Activated CD4-positive, alpha-beta T cell treated with anti-CD3 and anti-CD28 coated beads for 36 hours (primary cell): ENCODE measurements at places on chromosomes 3 and 15. TPM values are rescaled to one million over a fixed set of nuclear protein-coding genes. Genes with fewer than 3 reads are reported as not detected.

The RHOV gene
- 0.41 TPM for total RNA-seq

DNA sequence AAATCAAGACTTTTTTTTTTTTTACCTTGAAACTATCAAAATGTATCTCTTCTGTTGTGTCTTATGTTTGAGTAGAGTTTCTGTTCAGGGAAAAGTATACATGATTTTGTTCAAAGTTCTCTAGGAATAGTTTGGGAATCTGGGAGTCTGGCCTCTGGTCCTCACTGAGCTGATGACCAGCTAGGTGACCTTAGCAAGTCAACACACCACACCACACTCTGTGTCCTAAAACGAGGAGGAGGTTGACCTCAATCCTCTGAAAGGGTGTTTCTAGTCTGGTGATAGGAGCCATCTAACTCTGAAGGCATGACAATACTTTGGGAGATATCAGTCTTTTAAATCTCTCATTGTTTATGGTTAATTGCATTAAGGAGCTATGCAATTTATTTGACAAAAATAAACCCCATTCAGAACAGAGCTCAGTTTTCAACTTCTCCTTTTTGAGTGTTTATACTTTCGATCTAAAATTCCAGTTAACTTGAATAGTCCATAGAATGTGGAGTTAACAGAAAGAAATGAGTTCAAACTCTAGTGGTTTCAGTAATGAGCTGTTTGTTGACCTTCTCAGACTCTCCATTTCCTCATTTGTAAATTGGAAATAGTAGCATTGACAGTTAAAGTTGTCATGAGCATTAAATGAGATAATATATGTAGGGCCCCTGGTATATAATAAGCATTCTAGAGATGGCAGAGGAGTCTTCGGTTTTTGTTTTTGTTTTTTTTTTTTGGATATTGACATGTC, 112.2 kb upstream of the LRRN1 start:
- DNase-seq: no peak
- no peaks in the 10 kb centered on the region for H3K27me3 ChIP-seq
- H3K4me3 ChIP-seq: no peak overlapping the region
- no peaks in the 10 kb centered on the region for H3K4me1 ChIP-seq

DNA sequence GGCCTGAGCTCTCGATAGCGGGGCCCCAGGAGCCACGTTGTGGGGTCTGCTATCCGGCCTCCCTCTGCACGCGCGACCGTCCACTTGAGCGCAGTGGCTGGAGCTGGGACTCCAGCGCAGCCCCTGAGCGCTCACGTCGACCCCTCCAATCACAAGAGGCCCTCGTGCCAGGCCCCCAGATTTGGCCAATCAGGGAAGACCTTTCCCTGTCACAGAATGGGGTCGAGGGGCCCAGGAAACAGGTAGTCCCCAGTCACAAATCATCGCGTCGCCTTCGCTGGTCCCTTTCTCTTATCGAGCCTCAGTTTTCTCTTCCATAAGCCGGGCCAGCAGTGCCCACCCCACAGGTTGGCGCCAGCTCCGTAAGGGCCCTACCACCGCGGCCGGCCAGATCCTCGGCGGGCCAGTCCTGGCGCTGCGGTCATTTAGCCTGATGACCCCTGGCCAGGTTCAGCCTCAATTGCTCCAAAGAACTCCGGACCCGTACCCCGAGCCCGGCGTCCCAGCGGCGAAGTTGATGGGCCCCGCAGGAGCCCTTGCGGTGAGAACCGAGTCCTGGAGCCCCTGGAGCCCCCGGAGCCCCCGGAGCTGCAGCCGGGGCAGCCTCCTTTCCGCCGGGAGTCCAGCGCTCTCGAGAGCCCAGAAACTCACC, 435 bp downstream of the ALDH1L1 start:
- H3K36me3 ChIP-seq: no peaks in the 10 kb centered on the region
- no peak overlapping the region for H3K4me3 ChIP-seq
- H3K27me3 ChIP-seq: peaks cover 34% of the 10 kb centered on the region
- H3K4me1 ChIP-seq: peaks cover 4% of the 10 kb centered on the region

GRCh38 chr15:101113114-101114005, 138.5 kb downstream of the CHSY1 start:
- H3K27me3 ChIP-seq: no peaks in the 10 kb centered on the region
- H3K4me1 ChIP-seq: peaks cover 8% of the 10 kb centered on the region

DNA sequence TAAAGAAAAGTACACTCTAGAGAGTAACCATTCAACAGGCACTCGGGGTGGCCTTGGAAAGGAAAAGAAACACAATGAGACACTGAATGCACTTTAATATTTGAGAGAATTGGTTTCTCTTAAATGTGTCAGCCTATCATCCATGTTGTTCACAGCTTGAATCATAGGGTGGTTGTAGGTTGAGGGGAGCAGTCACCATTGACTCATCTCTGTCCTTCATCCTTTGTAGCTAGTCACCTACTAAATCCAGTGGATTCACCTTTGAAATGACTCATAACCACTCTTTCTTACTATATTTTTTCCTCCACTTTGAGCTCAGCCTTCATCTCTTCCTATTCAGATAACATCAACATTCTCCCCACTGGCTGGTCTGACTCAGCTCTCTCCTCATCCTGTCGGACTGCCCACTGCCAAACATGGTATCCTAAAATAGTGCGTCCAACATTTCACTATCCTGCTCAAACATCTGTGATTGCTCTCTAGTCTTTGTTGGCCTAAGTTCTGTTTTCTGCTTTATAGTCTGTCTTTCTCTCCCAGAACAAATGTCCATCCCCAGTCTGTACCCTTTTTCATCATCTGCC, 182.7 kb upstream of the GADL1 start:
- H3K27ac ChIP-seq: peak overlapping the region; percentile 52
- no peak overlapping the region for H3K4me3 ChIP-seq
- H3K27me3 ChIP-seq: peaks cover 5% of the 10 kb centered on the region

The TRH gene
- total RNA-seq: not detected

The PIK3R4 gene
- total RNA-seq: 32.3 TPM

The AHSG gene
- total RNA-seq: not detected

The SENP8 gene
- 3.4 TPM for total RNA-seq

- H3K27me3 ChIP-seq: no peaks in the 10 kb centered on the region
- DNase-seq: peak; percentile 53
- no peak overlapping the region for H3K27ac ChIP-seq
- no peaks in the 10 kb centered on the region for H3K36me3 ChIP-seq
- peaks cover 18% of the 10 kb centered on the region for H3K4me1 ChIP-seq
Observed at GRCh38 chr3:188583341-188584161, 429.6 kb downstream of the LPP start.

The PPARG gene
- total RNA-seq: 1.1 TPM

GRCh38 chr3:39108200-39108710, 775 bp downstream of the TTC21A start:
- peak overlapping the region; percentile 77 for H3K27ac ChIP-seq
- no peaks in the 10 kb centered on the region for H3K27me3 ChIP-seq
- DNase-seq: peak; percentile 36
- H3K4me3 ChIP-seq: peak overlapping the region; percentile 82

- H3K4me1 ChIP-seq: peaks cover 5% of the 10 kb centered on the region
- DNase-seq: peak; percentile 49
- H3K4me3 ChIP-seq: no peak overlapping the region
- peak overlapping the region; percentile 16 for H3K27ac ChIP-seq
Observed at GRCh38 chr15:79673416-79674123, 223.2 kb downstream of the MTHFS start.

DNA sequence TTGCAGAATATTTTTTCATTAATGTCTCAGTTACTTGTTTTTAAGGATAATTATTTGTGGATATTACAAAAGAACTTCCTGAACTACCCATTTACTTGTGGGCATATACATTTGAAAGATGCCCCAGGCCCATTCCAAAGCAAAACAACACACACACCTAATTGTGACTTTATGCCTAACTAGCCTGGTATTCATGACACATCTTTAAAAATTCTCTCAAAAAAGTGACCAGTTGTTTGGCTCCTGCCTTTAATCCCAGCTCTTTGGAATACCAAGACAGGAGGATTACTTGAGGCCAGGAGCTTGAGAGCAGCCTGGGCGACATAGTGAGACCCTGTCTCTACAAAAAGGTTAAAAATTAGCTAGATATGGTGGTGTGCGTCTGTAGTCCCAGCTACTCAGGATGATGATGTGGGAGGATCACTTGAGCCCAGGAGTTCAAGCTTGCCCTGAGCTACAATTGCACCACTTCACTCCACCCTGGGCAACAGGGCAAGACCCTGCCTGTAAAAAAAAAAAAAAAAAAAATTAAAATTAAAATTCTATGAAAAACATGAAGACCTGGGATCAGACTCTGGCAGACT, 51.7 kb upstream of the SLC4A7 start:
- DNase-seq: no peak
- H3K4me3 ChIP-seq: no peak overlapping the region
- no peak overlapping the region for H3K27ac ChIP-seq
- H3K27me3 ChIP-seq: peaks cover 2% of the 10 kb centered on the region
- no peaks in the 10 kb centered on the region for H3K36me3 ChIP-seq

The LRRIQ4 gene
- 0.12 TPM for total RNA-seq

The KCNAB1 gene
- total RNA-seq: not detected

DNA sequence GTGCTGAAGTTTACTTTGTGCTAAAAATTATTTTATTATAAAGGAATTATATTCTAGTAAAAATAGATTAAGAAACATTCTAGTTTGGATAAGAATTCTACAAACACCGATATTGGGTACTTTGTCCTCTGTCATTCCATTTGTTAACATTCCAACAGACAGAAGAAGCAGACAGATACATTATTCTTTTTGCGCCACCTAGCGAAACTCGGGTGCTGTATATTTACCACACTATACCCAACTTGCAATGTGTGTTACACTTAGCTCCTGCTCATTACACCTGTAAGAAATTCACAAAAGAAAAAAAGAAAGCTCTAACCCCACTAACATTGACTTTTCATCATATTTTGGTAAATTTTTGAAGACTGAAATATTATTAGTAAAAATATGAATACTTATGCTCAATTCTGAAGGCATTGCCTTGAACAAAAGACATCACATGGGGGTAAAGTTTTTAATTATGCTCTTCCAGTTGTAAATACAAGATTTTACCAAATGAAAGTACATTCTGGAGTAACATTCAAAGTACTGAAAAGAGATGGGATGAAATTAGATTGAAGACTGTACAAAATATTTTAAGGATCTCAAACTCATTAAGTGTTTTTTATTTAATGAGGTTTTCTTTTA, 136.5 kb upstream of the MLF1 start:
- H3K27me3 ChIP-seq: no peaks in the 10 kb centered on the region
- no peaks in the 10 kb centered on the region for H3K36me3 ChIP-seq
- peak; percentile 55 for DNase-seq
- no peak overlapping the region for H3K27ac ChIP-seq

DNA sequence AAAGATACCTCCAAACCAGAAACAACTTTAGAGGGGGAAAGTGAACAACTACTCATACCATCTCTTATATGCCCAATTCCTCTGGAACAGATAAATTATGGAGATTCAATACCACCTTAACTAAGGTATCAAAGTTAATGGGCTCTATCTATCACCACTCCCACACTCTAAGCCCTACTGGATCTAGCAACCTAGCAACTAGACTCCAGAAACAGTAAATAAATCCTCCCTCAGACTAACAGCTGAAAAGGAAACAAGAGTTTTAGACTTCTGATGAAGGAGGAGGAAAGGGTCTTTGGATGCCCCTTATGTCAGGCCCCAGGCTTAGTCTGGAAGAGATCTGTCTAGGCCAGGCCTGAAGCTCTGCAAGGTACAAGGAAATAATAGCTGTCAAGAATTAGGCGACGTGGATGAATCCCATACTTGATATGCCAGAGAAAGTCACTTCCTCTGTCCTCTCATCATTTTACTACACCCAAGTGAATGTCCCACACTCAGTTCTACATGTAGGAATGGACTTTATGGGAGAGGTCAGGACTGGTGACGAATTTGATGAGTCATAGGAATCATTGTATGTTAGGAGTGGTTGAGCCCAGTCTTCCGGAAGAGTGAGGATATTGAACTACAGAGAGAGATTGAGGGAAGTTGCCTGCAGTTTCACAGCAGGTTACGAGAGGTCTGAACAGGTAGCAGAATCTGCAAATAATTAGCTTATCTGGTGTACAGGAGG, 113.8 kb downstream of the AKAP13 start:
- H3K27me3 ChIP-seq: no peaks in the 10 kb centered on the region
- H3K36me3 ChIP-seq: peaks cover 2% of the 10 kb centered on the region
- H3K27ac ChIP-seq: no peak overlapping the region

DNA sequence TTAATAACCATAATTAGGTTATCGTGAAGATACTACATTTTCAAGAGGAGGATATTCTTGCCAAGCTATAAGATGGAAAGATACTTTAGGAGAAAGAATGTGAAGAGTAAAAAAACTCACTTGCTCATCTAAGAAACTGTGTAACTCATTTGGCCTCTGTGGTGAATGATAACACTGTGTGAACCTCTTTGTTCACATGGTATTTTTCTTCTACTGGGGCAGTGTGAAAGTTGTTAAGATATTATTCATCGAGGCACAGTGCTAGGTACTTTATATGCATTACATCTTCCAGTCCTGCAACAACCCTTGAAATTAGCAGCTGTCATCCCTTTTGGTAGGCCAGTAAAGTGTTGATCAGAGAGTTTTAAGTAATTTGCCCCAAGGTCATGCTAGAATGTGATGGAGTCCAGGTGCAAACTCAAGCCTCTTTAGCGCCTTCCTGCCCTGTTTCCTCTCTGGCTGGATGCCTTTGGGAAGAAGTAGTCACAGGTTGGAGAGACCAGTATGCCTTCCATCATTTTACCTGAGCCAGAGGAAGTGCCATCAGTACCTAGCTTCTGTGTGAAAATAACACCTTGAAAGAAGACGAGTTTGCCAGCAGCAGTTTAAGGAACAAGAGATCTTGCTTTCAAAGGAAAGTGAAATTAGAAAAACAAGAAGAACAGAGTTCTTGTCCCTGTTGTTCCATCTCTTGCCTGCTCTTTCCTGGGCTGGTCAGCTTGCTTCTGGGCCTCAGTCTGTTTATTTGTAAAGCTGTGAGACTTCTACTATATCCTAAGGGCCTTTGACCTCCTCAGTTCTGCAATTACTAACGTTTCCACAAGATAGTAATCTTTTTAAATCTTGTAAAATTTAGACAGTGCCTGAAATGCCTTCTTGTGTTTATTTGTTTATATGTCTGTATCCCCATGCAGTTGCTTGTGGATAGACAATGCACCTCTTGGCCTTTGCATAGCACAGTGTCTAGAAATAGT, 179.3 kb downstream of the FNDC3B start:
- H3K27ac ChIP-seq: no peak overlapping the region
- H3K27me3 ChIP-seq: no peaks in the 10 kb centered on the region
- H3K4me1 ChIP-seq: peaks cover 14% of the 10 kb centered on the region
- no peak overlapping the region for H3K4me3 ChIP-seq
- DNase-seq: no peak

The PLSCR2 gene
- not detected for total RNA-seq
